ENCODE measurements at places on chromosomes 12 and 14. TPM values are rescaled to one million over a fixed set of nuclear protein-coding genes. Genes with fewer than 3 reads are reported as not detected.

GPR135 gene
- total RNA-seq = 1.5 TPM

PIP4K2C gene
- 16.5 TPM for total RNA-seq

HCAR1 gene
- total RNA-seq = not detected

DNA sequence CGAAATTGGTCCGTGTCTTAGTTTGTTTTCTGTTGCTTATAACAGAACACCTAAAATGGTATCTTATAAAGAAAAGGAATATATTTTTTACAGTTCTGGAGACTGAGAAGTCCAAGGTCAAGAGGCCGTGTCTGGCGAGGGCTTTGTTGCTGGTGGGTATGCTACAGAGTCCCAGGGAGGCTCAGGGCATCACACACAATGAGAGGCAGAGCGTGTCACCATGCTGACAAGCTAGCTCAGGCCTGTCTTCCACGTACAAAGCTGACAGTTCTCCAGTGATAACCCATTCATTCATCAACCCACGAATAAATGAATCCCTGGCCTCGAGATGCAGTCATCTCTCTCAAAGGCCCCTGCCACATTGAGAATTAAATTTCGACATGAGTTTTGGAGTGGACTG lies 56.7 kb upstream of the AEBP2 start:
- no peak overlapping the region for H3K4me3 ChIP-seq
- H3K27ac ChIP-seq = no peak overlapping the region
- H3K36me3 ChIP-seq = no peaks in the 10 kb centered on the region

DNA sequence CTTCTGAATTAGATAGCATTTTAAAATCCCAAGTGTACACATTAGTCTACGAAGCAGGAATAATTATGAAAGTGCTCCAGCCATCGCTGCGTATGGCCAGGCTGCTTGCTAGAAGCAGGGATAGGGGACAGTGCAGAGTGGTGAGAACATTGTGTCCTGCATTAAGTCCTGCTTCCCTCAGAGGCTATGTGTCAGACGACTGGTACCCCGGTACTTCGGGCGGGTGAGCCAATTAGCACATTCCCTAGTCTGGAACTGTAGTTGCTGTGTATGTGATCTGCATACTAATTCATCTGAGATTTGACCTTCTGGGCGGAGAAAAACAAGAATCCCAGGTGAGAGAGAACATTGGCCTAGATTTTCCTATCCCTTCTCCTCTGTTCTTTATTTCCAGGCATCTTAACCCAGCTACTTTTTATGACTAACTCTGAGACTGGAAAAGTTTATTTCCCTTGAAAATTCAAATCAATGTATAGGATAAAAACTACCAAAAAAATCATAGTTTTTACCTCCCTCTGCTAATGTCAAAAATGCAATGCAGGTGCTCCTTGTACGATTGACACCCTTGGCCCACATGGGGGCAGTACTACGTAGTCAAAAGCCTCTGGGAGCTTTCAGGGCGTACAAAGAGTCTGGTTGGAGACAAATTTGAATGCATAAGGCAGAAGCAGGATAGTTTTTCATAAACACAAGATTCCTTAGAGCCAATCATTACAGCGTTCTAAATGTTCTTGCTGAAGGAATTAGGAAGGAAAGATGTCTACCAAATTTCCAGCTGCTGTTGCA lies 764.3 kb downstream of the NOVA1 start:
- no peaks in the 10 kb centered on the region for H3K27me3 ChIP-seq
- no peak overlapping the region for H3K27ac ChIP-seq
- no peaks in the 10 kb centered on the region for H3K4me1 ChIP-seq
- H3K4me3 ChIP-seq = no peak overlapping the region
- H3K36me3 ChIP-seq = no peaks in the 10 kb centered on the region

DNA sequence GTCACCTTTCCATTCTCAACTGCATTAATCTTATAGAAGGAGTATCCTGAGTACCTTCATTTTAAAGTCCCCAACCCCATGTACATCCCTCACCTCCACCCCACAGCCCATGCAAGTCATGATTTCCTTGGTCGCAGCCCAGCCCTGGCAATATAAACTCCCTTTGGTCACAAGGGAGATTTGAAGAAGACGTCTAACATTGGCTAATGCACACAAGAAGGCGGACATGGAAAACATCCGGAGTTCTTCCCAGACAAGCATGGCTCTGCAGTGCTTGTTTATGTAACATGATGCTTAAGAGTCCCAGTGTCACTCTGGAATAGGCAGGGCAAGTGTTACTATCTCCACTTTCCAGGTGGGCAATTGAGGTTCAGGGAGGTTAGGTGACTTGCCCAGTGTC lies 277.6 kb downstream of the DPF3 start:
- no peak overlapping the region for H3K4me3 ChIP-seq
- no peak for DNase-seq
- peaks cover 7% of the 10 kb centered on the region for H3K4me1 ChIP-seq

DNA sequence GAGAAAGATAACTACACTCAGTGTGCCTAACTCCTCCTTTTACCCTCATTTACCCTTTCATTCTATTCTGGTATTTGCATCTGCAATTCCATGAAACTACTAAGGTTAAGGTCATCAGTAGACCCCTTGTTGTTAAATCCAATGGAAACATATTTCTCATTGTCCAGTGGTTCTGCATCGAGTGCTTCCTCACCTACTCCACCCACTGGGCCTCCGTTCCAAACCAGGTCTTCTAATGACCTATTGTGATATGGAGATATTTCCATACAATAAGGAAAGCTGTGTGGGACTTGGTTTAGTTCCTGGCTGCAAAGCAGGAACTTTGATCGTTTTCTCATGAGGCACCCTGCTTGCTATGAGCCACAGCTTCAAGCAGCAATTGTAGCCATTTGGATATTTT lies 99.5 kb upstream of the FSCB start:
- no peak overlapping the region for H3K27ac ChIP-seq
- no peak for DNase-seq

GRCh38 chr14:72883961-72884360 lies 9.9 kb downstream of the DPF3 start:
- H3K4me3 ChIP-seq = no peak overlapping the region
- H3K27ac ChIP-seq = no peak overlapping the region
- no peak for DNase-seq

- peaks cover 16% of the 10 kb centered on the region for H3K27me3 ChIP-seq
- no peak overlapping the region for H3K4me3 ChIP-seq
- no peaks in the 10 kb centered on the region for H3K4me1 ChIP-seq
- DNase-seq = no peak
- H3K27ac ChIP-seq = no peak overlapping the region
- no peaks in the 10 kb centered on the region for H3K36me3 ChIP-seq
These were observed 67.8 kb downstream of the TSHR start for GRCh38 chr14:81023095-81023710.

DNA sequence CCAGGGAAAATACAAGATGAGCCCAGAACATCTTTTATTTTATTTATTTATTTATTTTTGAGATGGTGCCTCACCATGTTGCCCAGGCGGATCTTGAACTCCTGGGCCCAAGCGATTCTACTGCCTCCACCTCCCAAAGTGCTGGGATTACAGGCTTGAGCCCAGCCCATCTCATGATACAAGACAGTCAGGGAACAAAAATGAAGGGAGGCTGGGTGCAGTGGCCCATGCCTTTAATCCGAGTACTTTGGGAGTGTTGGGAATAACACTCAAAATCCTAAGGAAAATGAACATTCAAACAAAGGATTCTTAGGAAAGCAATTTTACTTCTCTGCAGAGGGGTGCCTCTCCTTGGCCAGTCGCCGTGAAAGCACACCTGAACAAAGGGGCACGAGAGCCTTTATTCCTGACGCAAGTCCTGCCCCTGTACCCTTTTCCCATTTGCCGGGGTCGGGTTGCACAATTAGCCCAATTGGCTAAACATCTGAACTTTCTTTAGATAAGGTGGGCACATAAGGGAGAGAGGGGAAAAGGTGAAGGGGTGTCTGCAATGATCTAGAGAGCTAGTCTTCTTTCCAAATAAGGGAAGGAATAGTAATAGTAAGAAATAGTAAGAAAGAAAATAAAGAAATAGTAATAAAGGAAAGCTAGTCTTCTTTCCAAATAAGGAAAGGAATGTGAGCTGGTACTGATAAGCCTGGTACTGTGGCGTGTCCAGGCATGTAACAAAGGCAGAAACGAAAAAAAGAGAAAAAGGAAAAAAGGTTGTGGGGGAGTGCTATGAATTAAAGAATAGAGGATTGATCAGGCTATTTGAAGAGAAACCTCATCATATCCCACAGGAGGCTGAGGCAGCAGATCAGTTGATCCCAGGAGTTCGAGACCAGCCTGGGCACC lies 13.4 kb downstream of the NCAPD2 start:
- H3K4me3 ChIP-seq = no peak overlapping the region
- H3K4me1 ChIP-seq = no peaks in the 10 kb centered on the region
- peaks cover 30% of the 10 kb centered on the region for H3K36me3 ChIP-seq

- no peak overlapping the region for H3K27ac ChIP-seq
- H3K4me1 ChIP-seq = peaks cover 35% of the 10 kb centered on the region
- H3K4me3 ChIP-seq = no peak overlapping the region
- DNase-seq = no peak
These were observed 939 bp downstream of the NPC2 start for GRCh38 chr14:74491956-74492775.

DNA sequence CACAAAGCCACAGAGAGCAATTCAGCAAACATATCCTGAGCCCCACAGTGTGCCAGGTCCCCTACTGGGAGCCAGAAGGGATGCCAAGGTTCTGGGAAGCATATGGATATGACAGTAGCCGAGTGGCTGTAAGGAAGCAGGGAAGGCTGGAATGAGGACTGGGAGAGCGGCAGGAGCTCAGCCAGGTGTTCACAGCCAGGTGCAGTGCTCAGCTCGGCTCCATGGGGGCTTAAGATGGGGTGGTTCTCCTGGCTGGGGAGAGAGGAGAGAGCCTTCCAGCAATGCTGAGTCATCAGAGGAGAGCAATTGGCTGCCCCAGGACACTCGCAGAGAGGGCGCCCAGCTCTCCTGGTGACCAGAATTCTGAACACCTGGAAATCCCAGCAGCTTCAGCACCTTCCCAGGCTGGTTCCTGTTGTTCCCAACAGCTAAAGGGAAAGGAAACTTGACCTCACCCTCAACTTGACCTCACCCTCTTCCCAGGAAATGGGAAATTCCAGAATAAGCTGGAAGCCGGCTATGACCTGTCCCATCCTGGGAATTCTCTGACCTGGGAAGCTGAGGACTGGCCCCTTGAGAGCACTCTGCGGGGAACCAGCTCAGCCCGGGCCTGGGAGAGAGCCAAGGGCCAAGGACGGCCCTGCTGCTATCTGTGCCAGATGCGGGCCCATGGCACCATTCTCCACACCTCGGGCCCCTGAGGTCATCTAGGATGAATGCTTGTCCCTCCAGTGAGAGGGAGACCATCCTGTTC lies 34.6 kb downstream of the SLC6A12 start:
- no peak overlapping the region for H3K27ac ChIP-seq
- no peak for DNase-seq
- peaks cover 3% of the 10 kb centered on the region for H3K4me1 ChIP-seq
- peaks cover 12% of the 10 kb centered on the region for H3K27me3 ChIP-seq
- no peak overlapping the region for H3K4me3 ChIP-seq

- no peaks in the 10 kb centered on the region for H3K4me1 ChIP-seq
- no peak for DNase-seq
- H3K36me3 ChIP-seq = peaks cover 3% of the 10 kb centered on the region
These were observed 13.4 kb upstream of the KLHL42 start for GRCh38 chr12:27766587-27766986.
